ENCODE measurements at places on chromosomes 13 and 19.

- DNase-seq, result no peak
Observed at GRCh38 chr13:41401366-41401765, 56.0 kb upstream of the RGCC start.

DNA sequence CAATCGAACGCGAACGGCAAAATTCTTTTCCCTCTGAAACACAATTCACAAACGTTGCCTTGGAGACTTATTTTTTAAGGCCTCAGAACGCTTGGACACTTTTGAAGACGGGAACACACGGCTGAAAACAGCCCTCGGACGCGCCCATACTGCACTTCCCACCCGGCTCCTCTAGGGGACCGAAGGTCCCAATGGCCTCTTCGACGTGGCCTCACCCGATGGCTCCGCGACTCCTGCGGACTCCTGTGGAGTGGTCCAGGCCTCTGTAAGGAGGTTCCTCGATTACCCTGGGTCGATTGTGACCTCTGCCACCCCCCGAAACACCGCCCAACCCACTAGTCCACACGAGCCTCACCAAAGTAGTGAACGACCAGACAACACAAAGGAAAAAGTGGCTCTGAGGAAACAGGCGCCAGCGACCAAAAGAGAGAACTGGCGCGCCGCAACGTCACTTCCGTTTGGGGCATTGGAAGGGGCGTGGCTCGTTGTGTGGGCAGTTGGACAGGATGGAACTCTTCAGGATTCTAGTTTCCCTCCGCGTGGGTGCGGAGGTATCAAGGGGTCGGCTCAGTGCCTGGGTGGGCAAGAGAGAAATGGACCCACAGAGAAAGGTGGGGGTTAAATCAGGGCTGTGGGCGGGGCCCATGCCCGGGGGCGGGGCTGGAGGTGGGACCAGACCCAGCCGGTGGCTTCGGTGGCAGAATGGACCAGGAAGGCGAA, at the start of gene ZNF560:
ZNF560 (minus strand) TSS at position 434 of the 720 bp plus-strand sequence. CDS start 23,303 bp downstream, outside the sequence.
- DNase-seq, result peak; percentile 21

DNA sequence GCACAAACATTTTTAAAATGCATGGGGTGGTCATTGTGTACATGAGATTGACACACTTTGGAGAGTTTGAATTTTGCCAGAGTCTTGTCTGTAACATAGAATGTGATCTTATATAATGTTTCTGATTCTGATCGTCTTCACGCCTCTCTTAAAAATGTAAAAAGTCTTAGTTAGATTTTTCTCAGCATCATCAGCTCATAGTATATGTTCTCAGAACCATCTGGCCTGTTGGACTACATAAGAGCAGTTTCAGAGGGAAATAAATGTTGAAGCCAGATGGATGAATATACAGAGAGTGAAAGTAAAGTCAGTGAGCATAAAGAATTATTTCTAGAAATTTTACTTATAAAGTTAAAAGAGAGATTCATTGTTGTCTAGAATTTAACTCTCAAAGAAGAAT, 789.9 kb upstream of the MIR17HG start:
- no peak for DNase-seq

DNA sequence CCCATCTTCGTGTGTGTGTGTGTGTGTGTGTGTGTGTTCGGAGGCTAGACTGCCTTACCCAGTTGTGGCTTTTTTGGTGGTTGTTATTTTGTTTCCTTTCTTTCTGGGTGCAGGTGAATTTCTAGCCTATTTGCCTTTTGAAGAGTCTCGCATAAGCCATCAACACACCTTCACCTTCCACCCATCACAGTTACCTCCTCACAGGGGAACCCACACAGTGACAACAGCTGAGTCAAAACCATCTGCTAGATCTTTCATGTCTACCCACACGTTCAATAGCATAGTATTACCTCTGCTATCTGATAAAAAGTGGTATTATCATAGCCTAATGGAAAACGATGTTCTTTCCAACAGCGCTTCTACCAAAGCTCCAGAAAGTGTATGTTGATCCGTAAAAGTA, 303.2 kb upstream of the TMTC4 start:
- DNase-seq, result no peak

GRCh38 chr19:44552324-44552723, 22.8 kb upstream of the CEACAM20 start:
- DNase-seq, result peak; percentile 31

DNA sequence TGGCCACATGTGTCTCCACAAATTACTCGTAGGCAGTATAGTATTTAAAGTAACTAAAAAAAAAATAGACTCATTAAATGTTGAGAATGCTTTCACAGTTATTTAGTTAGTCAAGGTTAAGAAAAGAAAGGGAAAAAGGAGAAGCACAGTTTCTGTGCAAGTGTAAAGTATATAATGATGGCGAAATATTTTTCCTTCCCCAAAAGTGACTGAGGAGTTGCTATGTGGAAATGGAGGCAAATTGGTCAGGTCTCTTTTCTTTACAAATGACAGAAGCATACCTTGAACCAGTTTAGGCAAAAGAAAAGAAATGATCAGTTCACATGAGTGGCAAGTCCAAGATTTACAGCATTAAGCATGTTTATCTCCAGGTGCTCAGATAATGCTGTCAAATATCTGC, 18.0 kb downstream of the CSNK1A1L start:
- DNase-seq, result no peak

- no peak for DNase-seq
Observed at GRCh38 chr19:46141421-46141820, 6.6 kb upstream of the IGFL2 start.

DNA sequence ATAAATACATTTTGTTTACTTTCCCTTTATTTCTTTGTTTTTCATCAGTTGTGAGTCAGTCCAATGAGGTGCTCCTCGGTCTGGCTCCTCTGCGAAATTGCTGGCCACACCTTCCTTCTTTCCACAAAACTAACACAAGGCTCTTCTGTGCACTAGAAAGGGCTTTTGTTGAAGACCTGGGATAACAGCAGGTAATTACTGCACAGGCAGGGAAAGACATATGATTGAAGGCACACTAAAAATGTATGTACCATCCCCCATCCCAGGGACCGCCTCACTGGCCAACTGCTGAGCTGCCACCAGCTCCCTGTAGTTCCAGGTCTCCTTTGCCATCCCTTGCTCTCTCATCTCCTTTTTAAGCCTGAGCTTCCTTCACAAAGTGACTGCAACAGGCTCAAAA, 180.5 kb downstream of the EFNB2 start:
- DNase-seq, result no peak

DNA sequence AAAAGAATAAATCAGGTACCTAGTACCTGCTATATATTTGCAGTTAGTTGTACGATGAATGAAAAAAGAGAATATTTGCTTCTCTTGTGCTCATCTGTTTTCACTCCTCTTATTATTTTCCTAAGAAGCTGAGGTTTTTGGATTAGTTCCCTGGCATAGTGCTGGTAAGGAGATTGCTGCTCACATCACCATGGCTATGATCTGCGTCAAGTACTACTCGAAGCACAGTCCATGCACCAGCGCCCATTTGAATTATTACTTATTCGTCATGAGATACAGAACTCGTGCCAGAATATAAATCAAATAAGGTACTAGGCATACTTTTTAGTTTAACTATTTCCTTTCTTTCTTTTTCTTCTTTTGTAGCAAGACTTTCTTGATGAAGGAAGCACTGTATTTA, 7.1 kb downstream of the SERTM1 start:
- peak; percentile 83 for DNase-seq

- DNase-seq, result peak; percentile 81
Observed at GRCh38 chr13:47903836-47904235, 97.2 kb downstream of the SUCLA2 start.
